ENCODE measurements at places on chromosomes 4 and X.

DNA sequence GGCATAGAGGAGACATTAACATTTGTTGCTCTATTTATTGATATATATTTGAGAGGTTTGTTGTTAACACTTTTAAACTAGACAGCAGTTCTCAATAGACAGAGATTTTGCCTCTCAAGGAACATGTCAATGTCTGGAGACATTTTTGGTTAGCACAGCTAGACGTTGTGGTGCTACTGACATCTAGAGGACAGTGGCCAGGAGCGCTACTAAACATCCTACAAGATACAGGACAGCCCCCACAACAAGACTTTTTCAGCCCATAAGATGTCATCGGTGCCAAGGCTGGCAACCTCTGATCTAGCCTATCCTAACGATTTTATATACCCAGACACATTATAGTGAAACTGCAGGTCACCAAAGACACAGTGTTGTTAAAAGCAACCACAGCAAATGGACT is 18.4 kb upstream of the CTSO start:
- DNase-seq = no peak

GRCh38 chrX:52979993-52980392 is 21.7 kb upstream of the FAM156A start:
- DNase-seq = no peak

GRCh38 chrX:65828599-65828998 is 161.1 kb downstream of the MSN start:
- DNase-seq = no peak

- no peak for DNase-seq
Observed at GRCh38 chrX:135531813-135532212, 11.4 kb downstream of the INTS6L start.

DNA sequence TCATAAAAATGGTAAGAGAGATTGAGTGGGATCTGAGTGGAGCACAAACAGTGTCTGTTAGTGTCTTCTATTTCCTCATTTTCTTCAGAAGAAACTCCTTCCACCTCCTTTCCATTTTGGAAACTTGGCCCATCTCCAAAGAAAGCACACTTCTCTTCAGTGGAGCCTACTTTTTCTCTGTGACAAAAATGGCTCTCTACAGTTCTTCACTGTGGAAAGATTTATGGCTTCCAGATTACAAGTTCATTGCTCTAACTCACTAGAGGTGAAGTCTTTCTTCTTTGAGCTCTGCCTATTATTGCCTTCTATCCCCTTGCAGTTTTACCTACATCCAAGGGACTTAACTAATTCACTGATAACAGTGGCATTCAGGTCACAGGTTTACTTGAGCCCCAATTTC is 325.8 kb downstream of the ANTXR2 start:
- DNase-seq = no peak

GRCh38 chrX:7318661-7319060 is 170.7 kb upstream of the PUDP start:
- DNase-seq = no peak

DNA sequence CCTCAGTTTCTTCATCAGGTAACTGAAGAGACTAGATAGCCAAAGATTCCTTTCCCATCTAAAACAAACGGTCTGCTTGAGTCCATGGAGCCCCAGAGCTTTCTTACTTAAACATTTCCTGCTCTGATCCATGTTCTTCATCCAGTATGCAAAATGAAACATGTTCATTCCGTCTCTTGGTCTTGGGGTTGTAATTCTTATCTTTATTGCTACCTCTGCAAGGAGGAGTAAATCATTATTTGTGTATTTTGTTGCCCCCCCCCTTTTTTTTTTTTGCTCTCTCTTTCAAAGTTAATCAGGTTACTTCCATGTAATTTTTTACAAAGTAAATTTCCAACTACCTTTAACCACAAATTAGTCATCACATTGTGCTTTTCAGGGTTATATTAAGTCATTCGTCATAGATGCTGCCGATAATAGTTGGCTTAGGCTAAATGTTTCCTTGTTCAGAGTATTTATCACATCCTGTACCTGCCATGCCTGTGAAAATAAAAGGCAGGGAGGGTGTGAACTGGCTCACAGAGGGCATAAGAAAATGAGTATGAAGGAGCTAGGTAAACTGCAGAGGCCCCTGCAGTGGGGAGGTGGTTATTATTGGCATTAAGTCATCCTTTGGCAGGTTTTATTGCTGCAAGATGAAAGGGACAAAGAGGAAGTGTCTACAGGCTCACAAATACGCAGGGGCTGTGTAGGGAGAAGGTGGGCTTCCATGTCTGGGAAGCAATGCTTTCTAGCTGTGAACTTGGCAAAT is 76.7 kb upstream of the HS3ST1 start:
- no peak for DNase-seq

DNA sequence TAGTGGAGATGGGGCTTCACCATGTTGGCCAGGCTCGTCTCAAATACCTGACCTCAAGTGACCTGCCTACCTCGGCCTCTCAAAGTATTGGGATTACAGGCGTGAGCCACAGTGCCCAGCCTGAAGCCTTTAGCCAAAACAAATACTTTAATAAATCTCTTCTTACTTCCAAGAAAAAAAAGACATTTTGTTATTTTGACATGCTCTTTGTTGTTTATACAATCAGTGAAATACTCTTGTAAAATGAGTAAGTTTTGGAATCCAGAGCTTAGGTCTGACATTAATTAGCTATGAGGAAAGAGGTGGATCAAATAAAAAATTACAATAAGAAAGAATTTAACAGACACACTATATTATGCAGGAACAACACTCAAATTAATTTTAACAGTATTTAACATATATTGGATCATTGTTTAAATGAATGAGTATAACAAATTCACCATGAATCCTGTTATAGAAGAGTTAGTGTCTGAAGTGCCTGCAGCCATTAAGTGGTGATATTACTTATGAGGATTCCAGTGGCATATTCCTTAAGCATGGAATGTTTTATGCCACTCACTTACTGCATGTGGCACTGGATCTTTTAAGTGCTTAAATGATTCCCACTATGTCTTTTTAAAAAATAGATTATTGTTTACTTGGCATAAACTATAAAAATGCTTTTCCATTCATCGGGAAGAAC is 260.1 kb upstream of the GIMD1 start:
- no peak for DNase-seq

- DNase-seq = peak; percentile 17
Observed at GRCh38 chrX:16528620-16529019, 121.3 kb upstream of the S100G start.

DNA sequence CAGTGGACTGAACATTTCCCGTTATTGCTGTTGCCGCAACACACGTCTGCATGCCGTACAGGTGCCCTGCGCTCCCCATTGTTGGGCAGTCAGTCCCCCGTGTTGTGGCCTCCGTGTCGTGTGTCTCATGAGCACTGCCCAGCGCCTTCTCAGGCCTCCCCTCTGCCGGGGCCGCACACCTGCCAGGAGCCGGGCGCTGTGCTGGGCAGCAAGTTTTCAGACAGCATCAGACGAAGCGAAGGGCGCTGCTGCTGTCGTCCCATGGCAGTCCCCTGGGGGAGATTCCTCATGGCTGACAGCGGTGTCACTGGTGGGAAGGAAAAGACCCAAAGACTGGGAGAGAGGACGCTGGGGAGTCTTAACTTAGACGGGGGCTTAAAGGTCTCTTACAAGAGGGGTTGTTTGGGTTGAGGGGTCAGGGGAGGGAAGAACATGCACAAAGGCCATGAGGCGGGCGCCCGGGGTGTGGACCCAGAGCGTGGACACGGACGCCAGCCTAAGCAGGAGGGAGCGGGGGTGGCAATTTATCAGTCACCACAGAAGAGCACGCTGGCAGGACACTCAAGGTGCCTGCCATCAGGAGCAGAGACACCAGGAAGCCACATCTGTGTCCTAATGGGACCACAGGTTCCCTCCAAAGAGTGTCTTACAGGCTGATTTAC is 47.3 kb downstream of the RGS12 start:
- no peak for DNase-seq

DNA sequence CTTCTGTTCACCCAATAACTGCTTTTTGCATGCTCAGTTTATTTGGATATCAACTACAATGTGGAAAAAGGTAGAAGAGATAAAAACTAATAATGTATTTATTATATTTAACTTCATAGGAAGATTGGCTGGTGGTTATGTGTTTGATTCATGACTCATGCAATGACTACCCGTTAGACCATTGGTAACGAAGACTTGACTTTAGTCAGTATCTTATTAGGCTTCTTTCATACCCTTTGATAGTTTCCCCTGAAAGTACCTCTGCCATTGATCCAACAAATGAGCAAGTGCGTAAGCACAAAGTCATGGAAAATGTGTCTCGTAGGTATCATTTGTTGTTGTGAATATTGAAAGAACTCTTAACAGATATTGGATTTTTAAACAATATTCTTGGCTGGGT is 394.7 kb downstream of the PPP3CA start:
- DNase-seq = no peak

DNA sequence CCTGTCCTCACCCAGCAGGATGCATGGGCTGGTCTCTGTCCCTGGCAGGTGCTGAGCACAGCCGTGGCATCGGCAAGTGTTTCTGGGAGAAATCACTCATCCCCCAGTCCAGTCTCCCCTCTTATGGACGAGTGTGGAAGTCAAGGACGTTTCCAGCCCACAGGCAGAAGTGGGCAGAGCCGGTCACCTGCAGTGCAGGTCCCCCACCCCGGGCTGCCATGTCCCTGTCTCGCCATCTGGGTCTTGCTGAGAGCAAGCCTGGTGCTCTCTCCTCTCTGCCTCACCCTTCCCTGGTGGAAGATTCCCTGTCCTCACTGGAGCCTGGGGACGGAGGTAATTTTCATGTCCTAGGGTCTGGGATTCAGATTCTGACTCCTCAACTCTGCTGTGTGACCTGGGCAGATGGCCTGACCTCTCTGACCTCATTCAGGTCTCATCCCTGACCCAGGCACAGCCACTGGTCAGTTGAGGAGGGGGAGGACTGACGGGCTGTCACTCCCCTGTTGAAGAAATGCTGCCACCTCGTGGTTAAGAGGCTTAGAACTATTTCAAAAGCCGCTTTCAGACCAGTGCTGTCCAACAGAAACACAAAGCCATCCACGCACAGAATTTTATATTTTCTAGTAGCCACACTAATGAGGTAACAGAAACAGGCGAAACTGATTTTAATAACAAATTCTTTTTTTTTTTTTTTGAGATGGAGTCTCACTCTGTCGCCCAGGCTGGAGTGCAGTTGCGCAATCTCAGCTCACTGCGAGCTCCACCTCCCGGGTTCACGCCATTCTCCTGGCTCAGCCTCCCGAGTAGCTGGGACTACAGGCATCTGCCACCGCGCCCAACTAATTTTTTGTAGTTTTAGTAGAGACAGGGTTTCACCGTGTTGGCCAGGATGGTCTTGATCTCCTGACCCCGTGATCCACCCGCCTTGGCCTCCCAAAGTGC is 1.8 kb downstream of the CPZ start:
- no peak for DNase-seq

DNA sequence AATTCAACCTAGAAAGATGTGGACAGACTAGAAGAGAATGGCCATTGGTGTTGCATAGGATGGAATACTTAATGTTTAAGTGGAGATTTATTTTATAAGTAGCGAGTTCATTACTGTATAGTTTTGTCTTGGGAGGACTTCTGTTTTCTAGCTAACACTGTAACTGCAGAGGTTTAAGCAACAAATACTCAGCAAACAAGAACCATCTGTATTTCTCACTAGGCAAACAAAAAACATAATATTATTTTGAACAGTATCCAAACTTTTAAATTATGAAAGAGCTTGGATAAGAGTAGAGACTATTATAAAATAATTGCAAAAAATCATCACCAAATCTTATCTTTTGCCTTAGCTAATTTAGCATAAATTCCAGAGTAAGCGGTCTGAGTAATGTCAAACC is 121.1 kb downstream of the GLRA3 start:
- DNase-seq = no peak

DNA sequence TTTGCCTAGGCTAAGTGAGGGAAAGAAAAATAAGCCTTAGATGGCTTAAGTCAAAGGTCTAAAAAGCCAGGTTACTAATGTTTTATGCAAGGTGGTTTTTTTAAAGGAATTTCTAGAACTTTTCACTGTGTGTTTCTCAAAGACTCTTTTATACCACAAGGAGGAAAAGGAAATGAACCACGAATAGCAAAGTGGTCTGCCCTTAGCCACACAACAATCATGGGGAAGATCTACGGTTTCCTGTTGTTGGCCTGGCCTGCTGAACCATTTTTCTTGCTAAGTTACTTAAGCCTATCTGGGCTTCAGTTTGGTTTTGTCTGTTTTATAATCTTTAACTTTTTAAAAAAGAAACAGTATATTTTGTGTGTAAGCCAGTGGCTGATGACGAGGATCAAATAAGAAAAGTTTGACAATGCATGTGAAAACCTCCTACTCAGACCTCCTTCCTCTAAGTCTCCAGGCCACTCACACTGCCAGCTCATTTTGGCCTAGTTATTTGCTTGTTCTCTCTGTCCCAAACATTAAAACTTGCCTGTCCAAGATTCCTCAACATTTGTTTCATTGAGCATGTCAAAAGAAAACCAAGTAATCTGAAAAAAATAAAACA is 56.7 kb upstream of the COL25A1 start:
- DNase-seq = no peak

DNA sequence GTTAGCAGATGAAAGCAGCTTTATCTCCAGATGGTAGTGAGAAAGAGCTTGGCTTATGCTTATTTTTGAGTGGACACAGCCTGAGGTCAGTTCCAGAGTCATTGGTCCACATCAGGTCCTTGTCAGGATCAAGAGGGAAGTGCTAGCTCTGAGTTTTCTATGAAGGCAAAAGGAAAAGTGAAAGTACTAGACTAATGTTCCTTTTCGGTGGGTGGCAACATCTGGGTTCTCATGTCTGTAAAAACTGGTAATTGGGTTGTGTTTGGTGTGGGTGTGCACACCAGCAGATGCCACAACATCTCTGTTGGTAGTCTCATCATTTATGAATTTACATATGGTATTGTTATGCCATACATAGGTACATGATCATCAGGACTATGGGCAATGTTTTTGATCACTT is 210.5 kb downstream of the PWWP3B start:
- no peak for DNase-seq

GRCh38 chrX:110087485-110088356 is 84.8 kb downstream of the TMEM164 start:
- no peak for DNase-seq

DNA sequence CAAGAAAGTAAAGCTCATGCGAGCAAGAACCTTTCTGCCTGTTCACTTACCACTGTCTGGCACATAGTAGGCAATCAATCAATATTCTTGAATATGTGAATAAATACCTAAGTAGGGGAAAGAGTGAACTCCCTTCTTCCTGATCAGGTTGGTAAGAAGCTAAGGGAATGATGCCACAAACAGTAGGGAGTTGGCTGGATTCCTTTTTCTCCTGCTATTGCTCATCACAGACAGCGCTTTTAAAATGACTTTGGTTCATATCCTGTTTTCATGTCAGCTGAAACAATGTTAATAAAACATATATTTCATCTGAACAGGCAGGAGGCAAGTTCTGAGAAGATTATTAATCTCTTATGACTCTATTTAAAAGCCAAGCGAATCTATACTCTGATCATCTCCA is 99.2 kb downstream of the NSUN7 start:
- no peak for DNase-seq

GRCh38 chr4:99013884-99014523 is 18.5 kb downstream of the METAP1 start:
- no peak for DNase-seq

- DNase-seq = no peak
Observed at GRCh38 chr4:108034565-108034964, 44.9 kb downstream of the HADH start.
